ENCODE measurements at places on chromosomes 1 and 21. TPM values are rescaled to one million over a fixed set of nuclear protein-coding genes. Genes with fewer than 3 reads are reported as not detected.

GRCh38 chr1:175132436-175132835, 60.1 kb downstream of the KIAA0040 start:
- peak; percentile 52 for ATAC-seq

DNA sequence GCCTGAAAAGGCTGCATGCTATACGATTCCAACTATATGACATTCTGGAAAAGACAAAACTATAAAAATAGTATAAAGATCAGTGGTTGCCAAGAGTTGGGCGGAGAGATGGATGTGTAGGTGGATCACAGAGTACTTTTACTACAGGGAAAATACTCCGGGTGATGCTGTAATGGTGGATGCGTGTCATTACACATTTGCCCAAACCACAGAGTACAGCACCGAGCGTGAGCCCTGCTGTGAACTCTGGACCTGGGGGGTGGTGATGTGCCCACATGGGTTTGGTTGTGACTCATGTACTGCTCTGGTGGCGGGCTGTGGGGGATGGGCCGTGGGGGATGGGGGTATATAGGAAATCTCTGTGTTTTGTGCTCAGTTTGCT, 162.7 kb upstream of the COL6A1 start:
- no peak for ATAC-seq

- peak; percentile 91 for ATAC-seq
Measured at GRCh38 chr1:26900001-26900814, at the start of gene GPATCH3. GPATCH3 (minus strand) TSS chr1:26900467; CDS start chr1:26900442, 25 bp downstream.

SLC27A3 gene
- total RNA-seq = 19.7 TPM

DNA sequence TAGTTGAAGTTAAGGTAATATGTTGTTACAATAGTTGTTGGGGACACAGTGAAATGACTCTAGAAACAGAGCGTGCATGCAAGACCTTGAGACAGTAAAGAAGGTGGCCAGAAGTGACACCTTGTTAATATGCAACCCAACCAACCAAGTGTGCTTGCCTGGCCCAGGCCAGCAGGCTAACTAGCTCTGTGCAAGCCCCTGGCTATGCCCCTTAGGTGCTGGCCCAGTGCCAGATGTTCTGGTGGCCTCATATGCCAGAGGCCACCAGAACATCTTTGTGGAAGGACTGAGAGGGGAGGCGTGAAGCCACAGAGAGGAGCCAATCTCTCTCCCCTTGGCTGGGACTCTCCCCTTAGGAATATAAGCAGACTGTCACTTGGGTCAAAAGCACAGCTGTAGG, 111.2 kb upstream of the JUN start:
- no peak for ATAC-seq
